Stimulated activated CD8-positive, alpha-beta memory T cell treated with anti-CD3 and anti-CD28 coated beads, Interleukin-7, amount 100 ng/mL, for 1 hour (primary cell): ENCODE measurements at places on chromosomes 12 and 14.
A peak's percentile ranks its signal among the peaks of the same experiment; 100 is the strongest.

GRCh38 chr12:116924558-116925453 is 14.1 kb downstream of the FBXW8 start:
- peak; percentile 28 for DNase-seq

GRCh38 chr14:35121887-35122695 is at the start of the genes PPP2R3C and PRORP:
Gene PPP2R3C, minus strand, starts transcription at chr14:35121990. Its CDS starts 31 bp downstream, at chr14:35121959.
Gene PRORP, plus strand, starts transcription at chr14:35122552. Its CDS starts 694 bp downstream, at chr14:35123246.
- peak; percentile 71 for DNase-seq

- no peak for DNase-seq
Measured at GRCh38 chr12:13095266-13095995, 8.0 kb downstream of the GSG1 start.

- no peak for DNase-seq
Measured at GRCh38 chr12:5588591-5588990, 156.7 kb downstream of the NTF3 start.

DNA sequence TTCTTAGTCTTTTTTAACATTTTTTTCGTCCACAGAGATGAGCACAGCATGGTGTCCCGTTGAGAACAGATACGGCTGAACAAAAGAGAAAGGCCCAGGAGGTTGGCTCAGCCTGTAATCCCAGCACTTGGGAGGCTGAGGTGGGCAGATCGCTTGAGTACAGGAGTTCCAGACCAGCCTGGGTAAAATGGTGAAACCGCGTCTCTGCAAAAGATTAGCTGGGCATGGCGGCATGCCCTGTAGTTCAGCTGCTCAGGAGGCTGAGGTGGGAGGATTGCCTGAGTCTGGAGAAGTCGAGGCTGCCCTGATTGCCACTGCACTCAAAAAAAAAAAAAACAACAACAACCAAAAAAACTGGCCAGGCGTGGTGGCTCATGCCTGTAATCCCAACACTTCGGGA is 5.9 kb upstream of the EP400 start:
- no peak for DNase-seq

DNA sequence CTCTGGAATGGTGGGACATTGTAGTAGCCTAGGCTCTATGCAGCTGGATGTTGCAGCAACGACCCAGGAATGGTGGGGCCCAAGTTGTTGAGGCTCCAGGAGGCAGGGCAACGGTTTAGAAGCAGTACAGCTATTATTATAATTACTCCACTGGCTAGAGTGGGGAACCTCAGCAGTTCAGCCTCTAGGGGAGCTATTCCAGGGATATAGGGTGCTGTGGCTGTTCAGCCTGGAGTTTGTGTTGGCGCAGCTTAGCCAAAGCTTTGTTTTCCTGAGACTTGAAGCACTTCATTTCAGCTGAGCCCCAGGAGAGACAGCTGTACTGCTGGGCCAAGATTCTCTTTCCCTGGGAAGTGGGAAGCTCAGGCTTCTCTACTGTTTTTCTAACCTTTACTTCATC is 1023.0 kb upstream of the ATXN7L3B start:
- no peak for DNase-seq

DNA sequence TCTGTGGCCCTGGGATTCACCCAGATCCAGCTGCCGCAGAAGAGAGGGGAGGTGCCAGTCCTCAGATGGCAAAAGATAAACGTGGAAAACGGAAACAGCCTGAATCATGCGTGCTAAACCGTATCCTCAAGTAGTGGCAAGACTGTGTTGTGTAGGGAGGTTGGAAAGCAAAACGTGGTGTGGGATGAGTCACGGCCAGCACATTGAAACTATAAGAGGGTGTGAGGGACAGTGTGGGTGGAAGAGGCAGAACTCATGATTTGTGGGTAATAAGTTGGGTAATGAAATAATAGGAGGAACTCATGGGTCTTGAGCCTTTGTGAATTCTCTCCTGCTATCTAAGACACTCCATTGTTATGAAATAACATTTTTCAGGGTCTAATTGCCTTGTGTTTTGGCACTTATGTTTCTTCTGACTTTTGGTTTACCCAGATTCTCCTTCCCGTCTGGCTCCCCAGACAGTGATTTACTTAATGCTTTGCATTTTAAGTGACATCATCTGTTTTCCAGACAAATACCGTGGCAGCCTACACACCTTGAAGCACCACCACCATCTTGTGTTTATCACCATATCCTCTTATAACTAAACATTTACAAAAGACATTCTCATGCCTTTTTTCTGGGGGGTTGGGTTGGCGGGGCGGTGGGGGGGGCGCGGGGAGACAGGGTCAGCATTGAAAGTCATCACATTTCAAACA is 62.3 kb upstream of the PTCSC3 start:
- no peak for DNase-seq

GRCh38 chr12:47730341-47730744 is 5.1 kb upstream of the ENDOU start:
- no peak for DNase-seq

GRCh38 chr12:1080520-1081223 is 89.6 kb downstream of the ERC1 start:
- DNase-seq: no peak

DNA sequence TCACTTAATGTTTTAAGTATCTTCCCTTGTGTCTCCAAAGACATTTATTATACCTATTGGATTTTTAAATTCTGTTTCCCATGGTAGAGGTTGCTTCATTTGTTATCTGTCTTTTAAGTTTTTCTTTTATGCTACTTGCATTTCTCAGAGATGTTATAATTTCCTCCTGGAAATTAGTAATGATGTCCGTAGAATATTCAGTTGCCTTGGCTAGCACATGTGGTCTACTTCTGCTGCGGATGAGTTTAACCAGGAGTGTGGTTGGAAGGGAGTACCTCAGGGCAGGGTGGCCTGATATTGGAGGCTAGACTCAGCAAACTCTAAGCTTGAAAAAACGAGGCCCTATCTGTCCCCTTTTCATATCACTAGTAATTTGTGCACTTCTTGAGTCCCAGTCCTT is 8.8 kb upstream of the EVL start:
- DNase-seq: no peak

DNA sequence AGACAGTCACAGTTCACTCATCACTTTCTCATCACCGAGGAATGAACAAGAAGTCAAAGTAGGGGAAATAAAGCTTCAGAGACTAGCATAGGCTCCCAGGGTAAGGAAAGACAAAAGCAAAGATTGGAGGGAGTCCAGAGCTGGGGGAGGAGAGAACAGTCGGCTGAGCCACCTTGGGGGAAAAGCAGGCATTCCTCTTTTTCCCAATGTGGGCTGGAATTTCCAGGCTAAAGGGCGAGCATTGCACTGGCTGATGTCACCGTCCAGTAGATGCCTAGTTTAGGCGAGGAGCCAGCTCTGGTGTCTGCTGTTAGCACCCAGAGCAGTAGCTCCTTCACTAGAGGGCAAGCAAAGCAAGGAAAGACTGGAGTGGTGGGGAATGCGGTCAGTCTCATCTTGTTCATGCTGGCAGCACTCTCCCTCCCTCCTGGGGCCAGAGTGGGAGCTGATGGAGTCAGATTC is 8.5 kb upstream of the KRT75 start:
- no peak for DNase-seq

- no peak for DNase-seq
Measured at GRCh38 chr12:108126212-108126611, 2.9 kb upstream of the WSCD2 start.

GRCh38 chr14:72026536-72026935 is 94.3 kb downstream of the RGS6 start:
- no peak for DNase-seq

DNA sequence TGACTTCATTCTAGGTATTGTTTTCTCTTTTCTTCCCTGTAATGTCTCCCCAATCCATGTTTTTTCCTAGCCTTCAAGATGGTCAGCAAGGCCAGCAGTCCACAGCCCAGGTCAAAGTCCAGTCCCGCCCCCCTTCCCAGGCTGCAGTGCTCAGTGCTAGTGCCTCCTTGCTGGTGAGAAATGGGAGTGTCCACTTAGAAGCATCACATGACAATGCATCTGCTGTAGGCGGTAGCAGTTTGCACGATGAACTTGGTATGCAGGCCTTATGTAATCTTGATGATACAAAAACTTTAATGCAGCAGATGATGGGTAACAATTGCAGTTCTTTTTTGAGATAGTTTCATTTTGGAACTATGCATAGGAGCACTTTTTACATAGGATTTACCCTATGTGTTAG is 88.4 kb downstream of the PCNX1 start:
- DNase-seq: no peak

DNA sequence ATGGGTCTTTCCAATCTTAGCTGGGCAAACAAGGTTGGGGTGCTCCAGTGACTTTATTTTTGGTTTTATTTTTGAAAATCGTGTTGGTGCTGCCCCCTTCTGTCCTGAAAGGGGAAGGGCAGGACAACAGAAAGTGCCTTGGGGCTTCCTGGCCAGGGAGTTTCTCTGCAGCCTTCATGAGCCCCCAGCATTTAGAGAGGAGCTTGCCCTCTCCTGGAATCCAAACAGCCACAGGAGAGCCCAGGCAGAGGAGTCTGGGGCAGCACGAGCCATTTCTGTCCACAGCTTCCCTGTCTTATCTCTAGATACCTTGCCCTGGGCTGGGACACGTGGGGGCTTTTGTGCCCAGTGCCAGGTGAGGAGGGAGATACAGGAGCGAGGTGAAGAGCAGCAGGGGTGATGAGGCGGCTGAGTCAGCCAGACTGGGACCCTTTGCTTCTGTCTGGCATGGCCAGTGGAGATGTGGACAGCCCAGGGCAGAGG is 4.4 kb upstream of the C1RL start:
- no peak for DNase-seq

DNA sequence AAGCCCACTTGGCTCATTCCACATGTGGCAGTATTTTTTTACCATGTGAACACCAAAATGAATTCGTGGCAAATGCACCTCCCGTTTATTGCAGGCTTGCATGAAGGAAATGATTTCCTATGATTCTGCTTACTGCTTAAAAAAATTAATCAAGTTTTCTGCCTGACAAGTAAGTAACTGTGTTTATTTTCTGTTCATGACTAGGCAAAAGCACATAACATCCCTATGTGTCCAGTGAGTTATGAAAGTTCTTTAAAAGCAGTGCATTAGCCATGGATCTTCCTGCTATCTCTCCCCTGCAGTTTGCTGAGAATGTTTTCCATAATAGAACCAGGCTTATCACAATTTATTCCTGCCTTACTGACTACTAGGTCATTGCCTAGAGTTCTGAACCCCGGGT is 20.4 kb downstream of the GPR65 start:
- DNase-seq: no peak

DNA sequence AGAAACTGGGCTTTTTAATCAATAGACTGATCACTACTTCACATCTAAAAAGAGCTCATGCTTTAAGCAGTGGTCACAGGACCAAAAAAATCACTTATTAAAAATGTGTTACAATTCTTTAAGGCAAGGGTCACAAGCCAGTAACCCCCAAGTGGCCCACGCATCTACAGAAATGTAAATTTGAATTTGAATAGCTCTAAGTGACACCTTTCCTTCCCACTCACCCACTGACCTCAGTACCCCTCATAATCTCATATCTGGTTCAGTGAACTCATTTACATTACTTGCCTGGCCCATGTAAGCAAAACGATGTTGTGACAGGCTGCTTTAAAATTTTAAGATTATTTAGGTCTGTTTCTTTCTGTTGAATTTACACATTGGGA is 27.4 kb downstream of the NELL2 start:
- DNase-seq: no peak

GRCh38 chr12:118319627-118320026 is 53.1 kb downstream of the TAOK3 start:
- no peak for DNase-seq

- no peak for DNase-seq
Measured at GRCh38 chr14:76958020-76958979, 70.2 kb downstream of the IRF2BPL start.

- peak; percentile 84 for DNase-seq
Measured at GRCh38 chr12:132908145-132909029, 21.0 kb upstream of the CHFR start.

- no peak for DNase-seq
Measured at GRCh38 chr14:31024577-31025366, 677 bp upstream of the AP4S1 start.

DNA sequence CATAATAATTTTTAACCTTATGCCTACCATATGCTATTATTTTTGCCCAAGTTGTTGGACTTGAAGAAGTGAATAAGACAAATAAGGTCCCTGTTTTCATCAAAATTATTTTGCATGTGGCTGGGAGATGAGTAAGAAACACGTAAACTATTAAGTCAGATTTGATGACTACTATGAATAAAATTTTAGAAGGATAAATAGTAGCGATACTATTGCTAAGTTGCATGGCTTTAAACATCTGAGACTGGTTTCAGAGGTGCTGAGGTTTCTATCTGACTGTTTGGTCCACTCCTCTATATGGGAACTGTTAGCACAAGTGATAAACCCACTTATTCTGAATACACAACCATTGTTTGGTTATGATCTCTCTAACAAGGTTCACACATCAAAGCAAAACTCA is 674.3 kb upstream of the MDGA2 start:
- no peak for DNase-seq

DNA sequence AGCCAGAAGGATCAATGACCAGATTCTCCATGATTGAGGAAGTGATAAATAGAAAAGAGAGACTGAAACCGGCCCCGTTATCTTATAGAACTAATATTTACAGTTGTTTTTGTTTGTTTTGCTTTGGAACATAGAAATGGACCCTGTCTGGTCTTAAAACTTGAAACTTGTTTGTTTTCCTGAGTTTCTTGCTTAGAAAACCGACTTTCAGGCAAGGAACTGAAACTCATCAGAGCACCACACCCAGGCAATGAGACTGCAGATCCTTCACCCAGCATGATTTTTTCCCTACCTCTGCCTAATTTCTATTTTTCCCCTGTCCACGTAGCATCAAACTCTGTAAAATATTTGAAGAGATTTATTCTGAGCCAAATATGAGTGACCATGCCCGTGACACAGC is 10.6 kb upstream of the CLEC12A start:
- DNase-seq: no peak

- DNase-seq: no peak
Measured at GRCh38 chr12:7099290-7099996, 7.2 kb upstream of the C1R start.

DNA sequence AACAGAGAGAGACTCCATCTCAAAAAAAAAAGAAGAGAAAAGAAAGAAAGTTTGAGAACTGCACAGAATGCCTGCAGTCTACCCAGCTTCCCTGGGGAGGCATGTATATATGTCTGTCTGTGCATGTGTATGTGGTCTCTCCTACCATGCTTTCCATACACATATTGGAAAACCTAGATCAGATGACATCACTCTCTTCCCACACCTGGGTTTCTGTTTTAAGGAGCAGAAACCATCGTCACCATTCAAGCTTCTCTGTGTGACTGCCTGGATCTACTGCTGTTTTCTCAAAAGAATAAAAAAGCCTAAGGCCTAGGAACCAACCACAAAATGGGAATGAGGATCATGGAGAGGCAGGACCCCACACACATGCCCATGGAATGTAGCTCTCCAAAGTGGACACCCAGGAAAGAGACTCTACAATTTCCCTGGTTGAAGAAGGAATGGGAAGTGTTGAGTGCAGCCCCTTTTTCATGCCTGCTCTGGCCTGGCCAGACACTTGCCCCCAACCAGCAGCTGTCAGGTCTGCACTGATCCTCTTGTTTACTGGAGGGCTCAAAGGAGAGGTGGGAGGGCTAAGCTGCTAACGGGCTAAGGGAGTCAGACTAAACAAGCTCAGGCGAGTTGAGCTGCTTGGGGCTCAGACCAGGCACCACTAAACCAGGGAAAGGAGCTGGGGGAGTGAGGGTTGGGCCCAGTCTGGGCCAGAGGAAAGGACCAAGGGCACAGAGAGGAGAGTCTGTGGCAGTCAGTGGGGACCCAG is 7.7 kb upstream of the PCK2 start:
- no peak for DNase-seq

GRCh38 chr14:68789821-68790643 is 2.8 kb downstream of the ZFP36L1 start:
- DNase-seq: no peak

GRCh38 chr12:30010071-30011052 is 226.6 kb upstream of the TMTC1 start:
- DNase-seq: no peak
